ENCODE measurements at places on chromosomes 5 and 9.

GRCh38 chr5:128706269-128706668 is 168.2 kb upstream of the FBN2 start:
- DNase-seq = no peak

DNA sequence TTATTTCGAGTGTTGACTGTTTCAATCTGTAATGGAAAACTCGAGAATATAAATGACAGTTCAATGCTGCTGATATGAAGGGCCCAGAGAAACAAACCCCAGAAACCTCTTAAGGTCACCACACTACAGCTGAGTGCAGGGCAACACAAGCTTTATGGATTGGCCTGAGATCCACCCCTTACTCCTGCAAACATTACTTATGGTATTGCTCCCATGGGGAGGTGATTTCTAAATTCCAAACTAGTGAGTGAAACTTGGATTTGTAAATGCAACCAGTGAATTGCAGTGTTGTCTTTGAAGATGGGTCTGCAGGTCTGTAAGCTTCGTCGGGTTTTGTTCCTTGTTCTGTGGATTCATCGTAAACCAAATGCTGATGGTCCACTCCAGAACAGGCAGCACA is 85.4 kb downstream of the NTRK2 start:
- DNase-seq = no peak

DNA sequence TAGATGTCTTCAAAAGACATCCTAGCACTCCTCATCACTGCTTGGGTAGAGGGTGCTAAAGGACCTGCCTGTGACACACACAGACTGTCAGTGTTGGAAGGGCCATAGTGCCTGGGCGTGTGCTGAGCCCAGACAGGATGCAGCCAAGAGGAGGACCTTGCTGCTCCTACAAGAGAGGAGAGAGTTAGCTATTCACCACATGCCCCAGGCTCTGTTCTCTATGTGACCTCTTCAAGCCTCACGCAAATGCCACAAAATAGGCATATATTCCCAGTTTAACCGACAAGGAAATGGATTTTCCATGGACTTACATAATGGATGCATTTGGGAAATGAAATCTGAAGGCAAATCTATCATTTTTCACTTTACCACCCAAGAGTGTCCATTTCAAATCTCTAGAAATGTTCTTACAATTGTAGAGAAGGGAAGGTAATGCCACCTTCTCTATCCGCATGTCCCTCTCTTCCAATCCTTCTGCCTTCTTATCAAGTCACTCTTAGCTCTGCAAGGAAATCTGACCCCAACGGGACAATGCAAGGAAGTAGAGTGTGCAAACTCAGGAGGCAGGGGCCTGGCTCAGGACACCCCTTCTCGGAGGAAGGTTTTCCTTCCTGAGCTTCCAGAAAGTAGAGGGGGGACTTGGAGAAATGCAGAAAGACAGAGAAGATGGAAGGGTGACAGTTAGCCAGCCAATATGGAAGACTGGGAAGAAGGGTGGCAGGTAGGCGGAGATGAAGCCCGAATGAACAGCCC is 49.5 kb downstream of the TRIM32 start:
- no peak for DNase-seq

DNA sequence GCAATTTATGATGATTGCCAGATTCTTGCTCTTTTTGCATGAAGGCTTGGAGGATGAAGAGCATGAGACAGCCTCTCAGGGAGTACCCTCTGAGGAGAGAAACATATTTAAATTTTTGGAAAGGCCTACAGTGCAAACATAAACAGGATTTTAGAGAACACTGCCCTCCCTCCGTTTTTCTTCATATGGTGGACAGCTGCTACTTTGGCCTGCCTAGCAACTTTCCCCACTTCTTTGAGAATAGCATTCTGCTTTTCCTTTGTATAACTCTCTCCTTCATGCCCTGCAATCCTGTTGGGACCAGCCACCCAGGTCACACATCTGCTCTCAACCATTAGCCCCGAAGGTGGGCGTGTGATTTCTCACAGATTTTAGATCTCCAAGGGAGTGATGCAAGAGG is 20.5 kb upstream of the TXN start:
- no peak for DNase-seq

GRCh38 chr9:125810161-125810560 is 63.0 kb downstream of the PBX3 start:
- no peak for DNase-seq

DNA sequence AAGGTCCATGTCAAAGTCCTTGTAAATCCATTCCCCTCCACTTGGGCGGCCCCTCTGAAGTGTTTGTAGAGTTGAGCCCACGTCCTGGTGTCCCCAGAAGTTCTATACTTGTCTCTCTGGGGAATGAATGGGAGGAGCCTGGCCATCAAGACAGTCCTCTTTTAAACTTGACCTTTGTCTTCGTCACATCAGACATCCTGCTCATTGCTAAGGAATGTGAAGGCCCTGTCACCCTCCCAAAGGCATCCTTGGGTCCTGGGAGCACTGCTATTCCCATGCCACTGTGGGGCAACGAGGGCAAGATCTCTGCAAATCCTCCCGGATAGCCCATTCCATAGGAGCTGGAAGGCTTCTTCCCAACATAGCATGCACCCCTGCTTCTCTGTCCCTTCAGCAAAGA is 235.5 kb downstream of the SLIT3 start:
- DNase-seq = no peak

DNA sequence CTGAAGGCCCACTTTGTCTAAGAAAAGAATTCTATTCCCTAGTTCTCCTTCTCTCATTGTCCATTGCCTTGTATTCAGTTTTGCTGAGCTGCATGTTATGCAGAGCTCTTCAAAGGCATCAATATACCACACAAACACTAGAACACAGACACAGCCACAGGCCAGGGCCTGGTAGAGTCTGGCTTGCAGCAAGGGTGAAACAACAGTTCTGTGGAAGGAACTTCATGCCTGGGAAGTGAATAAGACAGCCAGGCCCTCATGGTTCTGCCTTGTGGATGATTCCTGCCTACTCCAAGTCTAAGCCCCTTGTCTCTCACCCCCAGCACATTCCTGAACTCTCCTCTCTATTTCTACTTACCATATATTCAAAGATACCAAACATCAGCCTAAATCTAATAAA is 30.8 kb downstream of the KLHL3 start:
- no peak for DNase-seq

- DNase-seq = no peak
Observed at GRCh38 chr5:102229685-102230084, 66.4 kb downstream of the SLCO4C1 start.

GRCh38 chr5:956941-957747 is 51.5 kb upstream of the NKD2 start:
- DNase-seq = no peak

GRCh38 chr5:138402640-138403039 is 36.2 kb upstream of the REEP2 start:
- no peak for DNase-seq

DNA sequence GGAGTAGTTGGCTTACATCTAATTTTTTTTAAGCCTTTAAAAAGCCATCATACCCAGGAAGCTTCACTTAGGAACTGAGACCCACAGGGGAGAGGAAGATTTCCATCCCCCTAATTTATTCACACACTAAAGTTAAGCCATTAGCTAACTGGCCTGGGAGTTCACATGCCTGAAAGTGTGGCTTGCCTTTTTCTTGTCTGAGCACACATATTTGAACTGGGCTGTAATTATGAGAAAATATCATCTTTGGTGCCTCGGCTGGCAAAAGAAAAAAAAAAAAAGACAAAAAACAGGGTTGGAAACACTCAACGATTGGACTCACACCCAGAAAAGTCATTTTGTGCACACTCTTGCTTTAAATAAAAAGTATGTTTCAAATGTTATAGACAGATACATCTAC is 847.3 kb downstream of the MAT2B start:
- DNase-seq = no peak

GRCh38 chr5:120695368-120695880 is 231.3 kb downstream of the PRR16 start:
- DNase-seq = no peak

- no peak for DNase-seq
Observed at GRCh38 chr9:125515281-125515680, 191.7 kb downstream of the MAPKAP1 start.

DNA sequence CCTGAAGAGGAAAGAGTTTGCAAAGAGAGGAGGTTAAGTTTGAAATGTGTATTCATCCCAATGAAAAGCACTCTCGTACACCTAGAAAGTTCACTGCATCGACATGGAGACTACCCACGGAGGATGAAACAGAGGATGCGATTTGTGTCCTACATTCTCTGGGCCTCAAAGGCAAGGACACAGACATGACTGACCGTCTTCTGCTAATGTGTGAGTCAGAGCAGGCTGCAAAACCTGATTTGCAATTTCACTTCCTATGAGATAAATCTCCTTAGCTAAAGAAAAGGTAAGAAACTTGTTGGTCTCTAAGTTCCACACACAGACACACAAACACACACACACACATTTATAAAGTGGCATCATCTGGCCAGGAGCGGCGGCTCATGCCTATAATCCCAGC is 98.6 kb downstream of the GNAQ start:
- DNase-seq = no peak

- DNase-seq = no peak
Observed at GRCh38 chr5:133222979-133223378, 171.2 kb downstream of the HSPA4 start.

DNA sequence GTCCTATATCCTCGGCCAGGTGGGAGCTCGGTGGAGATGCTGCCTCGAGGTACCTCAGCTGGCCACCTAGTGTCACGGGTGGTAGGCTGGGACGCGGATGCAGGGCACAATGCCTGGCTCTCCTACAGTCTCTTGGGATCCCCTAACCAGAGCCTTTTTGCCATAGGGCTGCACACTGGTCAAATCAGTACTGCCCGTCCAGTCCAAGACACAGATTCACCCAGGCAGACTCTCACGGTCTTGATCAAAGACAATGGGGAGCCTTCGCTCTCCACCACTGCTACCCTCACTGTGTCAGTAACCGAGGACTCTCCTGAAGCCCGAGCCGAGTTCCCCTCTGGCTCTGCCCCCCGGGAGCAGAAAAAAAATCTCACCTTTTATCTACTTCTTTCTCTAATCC is 2.0 kb downstream of the PCDHGC3 start:
- DNase-seq = no peak

GRCh38 chr5:123719004-123719403 is 207.0 kb downstream of the CSNK1G3 start:
- DNase-seq = no peak

DNA sequence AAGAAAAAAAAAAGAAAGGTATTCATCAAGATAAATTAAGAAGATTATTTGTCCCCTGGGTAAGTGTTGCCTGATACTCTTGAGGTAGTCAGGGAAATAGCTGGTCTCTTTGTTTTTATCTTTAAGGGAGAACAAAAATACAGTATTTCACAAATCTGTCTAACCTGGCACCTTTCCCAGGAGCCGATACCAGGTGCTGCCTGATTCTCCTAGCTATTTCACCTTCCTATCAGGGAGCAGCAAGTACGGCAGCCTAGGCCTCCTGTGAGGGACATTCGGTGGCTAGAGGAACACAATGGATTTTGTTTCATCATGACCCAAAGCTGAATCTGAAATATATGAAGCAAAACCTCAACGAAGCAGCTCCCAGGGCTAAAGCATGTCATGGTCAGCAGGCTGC is 86.0 kb downstream of the TARS1 start:
- DNase-seq = no peak

- no peak for DNase-seq
Observed at GRCh38 chr5:140338908-140339307, 7.5 kb downstream of the HBEGF start.

- DNase-seq = no peak
Observed at GRCh38 chr5:160685219-160685618, 166.8 kb downstream of the ATP10B start.

DNA sequence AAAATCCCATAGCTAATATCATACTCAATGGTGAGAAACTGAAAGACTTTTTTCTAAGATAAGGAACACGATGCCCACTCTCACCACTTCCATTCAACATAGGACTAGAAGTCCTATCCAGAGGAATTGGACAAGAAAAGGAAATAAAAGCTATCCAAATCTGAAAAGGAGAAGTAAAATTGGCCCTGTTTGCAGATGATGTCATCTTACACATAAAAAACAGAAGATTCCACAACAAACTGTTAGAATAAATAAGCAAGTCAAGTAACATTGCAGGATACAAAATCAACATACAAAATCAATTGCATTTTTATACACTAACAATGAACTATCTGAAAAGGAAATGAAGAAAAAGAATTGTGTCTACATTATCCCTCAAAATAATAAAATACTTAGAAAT is 308.0 kb downstream of the MCTP1 start:
- DNase-seq = no peak

DNA sequence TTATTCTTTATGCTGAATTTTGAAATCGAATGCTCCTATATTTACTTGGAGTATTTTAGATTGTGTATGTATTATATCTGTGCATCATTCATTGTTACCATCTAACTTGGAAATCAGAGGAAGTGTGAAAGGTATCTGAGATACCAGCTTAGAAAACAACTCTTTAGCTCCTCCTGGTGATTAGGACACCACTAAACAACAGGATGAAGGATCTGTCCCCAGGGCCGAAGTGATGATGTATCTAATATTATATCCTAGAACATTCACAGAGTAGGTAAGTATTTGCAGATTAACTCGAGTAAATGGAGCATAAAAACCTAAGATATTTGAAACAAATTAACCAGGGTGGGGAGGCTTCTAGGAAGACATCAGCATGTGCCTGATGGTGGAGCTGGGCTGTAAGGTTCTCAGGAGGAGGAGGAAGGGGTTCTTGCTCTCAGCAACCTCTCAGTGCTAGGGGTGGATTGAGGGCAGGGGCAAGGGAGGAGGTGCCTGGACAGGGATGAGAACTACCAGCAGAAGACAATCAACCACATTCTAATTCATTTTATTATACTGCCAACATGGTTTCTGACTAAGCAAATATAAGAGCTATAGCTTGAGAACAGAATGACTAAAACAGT is 2.6 kb upstream of the NFIL3 start:
- no peak for DNase-seq

GRCh38 chr5:82465235-82465634 is 187.1 kb upstream of the RPS23 start:
- DNase-seq = no peak

GRCh38 chr9:69193685-69194032 is 19.6 kb downstream of the TJP2 start:
- DNase-seq = no peak

DNA sequence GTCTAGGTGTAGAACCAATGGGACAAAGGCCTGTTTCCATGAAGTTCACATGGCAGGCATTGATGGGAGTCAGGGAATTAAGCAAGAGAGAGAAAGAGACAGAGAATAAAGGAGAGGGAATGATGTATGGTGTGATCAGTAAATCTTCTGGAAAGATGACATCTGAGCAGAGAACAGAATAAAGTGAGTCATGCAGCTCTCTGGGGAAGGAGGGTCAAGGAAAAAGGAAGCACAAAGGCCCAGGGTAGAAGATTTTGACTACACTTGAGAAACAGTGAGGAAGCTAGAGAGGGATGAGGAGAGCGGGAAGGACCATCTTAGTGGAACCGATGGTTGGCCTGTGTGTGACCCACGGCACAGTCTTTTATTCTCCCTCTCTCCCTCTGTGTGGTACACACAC is 425.9 kb downstream of the SPOCK1 start:
- DNase-seq = no peak

GRCh38 chr5:110354311-110354710 is 372.2 kb downstream of the TMEM232 start:
- DNase-seq = no peak

DNA sequence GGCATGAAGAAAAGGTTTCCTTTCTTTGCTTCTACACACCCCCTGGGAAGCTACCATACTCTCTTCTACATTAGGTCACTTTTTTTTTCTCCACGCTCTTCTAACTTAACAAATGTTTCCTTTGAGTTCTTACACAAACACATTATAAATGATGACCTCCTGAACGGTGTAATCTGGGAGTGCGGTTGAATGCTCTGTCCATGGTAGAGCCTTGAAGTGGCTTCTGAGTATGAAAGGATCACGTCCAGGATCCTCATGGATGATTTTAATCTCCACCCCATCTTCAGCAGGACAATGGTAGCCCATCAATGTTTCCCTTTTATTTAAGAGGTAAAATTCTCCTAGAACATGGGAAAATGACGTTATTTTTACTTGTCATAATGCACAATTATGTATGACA is 587.3 kb downstream of the SEMA5A start:
- no peak for DNase-seq
